Bronchial epithelial cell (primary cell): ENCODE measurements at places on chromosomes 5 and 9.

DNA sequence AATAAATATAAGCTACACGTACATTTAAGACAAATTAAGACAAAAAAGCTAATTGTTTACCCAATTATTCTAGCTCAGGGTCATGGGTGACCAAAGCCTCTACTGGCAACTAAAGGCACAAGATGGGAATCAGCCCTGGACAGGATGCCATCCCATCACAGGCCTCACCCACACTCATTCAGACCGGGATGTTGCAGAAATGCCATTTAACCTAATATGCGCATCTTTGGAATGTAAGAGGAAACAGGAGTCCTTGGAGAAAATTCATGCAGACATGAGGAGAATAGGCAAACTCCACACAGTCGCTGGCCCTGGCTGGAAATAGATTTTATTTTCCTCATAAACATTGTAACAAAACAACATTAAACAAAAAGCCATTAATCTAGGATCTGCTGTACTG lies 2003.8 kb upstream of the CDH9 start:
- DNase-seq = no peak

DNA sequence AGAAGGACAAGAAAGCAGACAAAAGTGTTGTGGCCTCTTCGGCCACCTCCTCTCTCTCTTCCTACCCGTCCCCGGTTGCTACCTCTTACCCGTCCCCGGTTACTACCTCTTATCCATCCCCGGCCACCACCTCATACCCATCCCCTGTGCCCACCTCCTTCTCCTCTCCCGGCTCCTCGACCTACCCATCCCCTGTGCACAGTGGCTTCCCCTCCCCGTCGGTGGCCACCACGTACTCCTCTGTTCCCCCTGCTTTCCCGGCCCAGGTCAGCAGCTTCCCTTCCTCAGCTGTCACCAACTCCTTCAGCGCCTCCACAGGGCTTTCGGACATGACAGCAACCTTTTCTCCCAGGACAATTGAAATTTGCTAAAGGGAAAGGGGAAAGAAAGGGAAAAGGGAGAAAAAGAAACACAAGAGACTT lies 2.4 kb downstream of the EGR1 start:
- no peak for DNase-seq

DNA sequence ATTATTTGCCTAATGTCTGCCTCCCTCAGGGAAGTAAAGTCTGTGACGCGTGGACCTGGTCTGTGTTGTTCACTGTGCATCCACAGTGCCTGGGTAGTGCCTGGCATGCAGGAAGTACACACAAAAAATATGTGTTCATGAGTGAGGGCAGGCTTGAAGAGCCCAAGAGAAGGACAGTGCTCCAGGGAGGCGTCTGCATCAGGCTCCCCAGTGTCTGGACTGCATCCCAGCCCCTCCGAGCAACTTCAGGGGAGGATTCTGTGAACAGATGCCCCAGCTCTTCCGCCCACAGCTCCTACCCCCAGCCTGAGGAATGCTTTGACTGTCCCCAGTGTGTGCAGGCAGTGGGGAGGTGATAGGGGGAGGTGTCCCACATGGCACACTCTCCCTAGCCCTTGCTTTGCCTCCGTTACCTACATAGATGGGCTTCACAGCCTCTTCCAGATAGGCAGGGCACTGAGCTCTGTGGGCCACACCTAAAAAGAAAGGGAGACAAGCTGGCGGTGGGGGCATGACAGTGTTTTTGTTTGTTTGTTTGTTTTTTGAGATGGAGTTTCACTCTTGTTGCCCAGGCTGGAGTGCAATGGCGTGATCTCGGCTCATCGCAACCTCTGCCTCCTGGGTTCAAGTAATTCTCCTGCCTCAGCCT lies 25.4 kb downstream of the IRF1 start:
- no peak for DNase-seq

- DNase-seq = no peak
Measured at GRCh38 chr9:76181781-76182180, 212.4 kb downstream of the RFK start.

GRCh38 chr5:159775890-159776289 lies 140.4 kb upstream of the ADRA1B start:
- DNase-seq = no peak

DNA sequence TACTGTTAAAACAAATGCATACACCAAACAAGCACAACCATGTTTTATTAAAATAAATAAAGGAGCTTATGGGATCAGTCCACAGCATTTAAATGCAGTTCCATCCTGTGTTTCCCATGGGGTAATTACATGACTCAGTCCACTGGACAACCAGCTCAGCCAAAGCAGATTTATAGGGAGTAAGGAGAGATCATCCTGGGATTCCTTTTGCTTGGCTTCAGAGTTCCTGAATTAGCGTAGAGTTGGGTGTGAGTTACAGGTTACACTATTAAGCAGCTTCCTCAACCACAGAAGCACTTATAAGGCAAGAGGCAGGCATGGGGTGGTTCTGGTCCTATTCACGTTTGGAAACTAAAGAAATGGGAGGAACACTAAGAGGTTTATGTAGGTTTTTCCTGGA lies 381.1 kb upstream of the ACTBL2 start:
- DNase-seq = no peak

- peak; percentile 67 for DNase-seq
Measured at GRCh38 chr5:108216890-108217289, 165.0 kb downstream of the FBXL17 start.

DNA sequence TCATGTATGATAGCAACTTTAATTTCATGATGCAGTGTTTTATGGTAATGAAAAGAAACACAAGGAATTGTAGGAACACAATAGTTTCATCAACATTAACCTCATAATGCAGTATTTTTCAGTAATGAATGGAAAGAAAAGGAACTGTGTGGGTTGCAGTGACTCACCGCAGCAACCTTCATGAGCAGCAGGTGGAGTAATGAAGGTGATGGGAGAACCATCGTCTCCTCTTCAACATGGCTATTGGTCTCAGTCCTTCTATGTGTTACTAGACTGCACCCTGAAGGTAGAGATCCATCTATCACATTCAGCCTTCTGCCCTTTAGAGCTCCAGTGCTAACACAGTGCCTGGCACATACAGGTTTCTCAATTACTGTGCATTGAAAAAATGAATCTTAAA lies 58.0 kb downstream of the TMEM215 start:
- peak; percentile 3 for DNase-seq

DNA sequence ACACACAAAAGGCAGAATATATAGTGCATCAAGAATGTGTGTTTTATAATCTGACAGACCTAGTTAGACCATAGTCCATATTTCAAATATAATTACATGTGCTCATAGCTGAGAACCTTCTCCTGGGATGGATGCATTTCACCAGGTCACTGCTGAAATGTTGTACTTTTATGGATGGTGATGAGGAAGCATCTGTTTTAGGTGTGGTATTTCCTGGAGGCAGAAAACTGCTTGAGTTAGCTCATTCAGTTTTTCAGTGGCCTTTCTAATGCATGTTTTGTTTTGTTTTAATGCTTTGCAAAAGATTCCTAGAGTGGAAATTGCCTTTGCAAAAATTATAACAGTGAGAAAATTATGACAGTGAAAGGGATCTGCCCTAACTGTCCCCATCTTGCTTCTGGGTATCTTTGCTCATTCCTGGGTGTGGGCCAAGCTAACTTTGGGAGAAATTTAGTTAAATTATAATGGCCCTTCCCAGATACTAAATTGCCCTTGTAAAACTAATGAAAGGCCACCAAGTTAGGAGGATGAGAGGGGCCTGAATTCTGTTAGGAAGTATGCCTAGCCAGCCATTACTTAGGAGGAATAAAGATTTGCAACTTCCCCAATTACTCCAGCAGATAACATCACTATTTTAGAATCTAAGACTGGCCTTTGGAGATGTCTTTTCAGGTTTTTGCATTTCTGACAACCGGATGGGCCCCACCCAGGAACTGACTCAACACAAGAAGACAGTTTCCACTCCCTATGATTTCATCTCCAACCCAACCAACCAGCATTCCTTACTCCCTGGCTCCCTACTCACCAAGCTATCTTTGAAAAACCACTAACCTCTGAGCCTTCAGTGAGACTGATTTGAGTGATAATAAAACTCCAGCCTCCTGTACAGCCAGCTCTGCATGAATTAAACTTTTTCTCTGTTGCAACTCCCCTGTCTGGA lies 7.0 kb upstream of the IL12B start:
- peak; percentile 90 for DNase-seq

DNA sequence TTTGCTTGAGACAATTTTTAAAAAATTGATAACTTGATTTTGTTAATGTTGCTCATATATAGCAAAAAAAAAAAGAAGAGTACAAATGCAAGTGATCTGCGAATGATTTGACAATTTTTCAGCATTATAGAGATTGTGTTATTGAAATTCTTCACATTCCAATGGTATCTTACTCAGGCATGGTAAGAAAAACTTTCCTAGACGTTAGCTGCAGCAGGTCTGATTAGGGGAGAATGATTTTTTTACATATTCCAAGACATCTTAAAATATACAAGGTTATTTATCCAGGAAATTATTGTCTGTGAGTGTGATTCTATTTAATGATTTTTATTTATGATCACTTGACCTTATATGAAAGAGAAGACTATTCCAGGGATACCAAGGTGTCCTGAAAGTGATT lies 361.9 kb downstream of the MAT2B start:
- no peak for DNase-seq

DNA sequence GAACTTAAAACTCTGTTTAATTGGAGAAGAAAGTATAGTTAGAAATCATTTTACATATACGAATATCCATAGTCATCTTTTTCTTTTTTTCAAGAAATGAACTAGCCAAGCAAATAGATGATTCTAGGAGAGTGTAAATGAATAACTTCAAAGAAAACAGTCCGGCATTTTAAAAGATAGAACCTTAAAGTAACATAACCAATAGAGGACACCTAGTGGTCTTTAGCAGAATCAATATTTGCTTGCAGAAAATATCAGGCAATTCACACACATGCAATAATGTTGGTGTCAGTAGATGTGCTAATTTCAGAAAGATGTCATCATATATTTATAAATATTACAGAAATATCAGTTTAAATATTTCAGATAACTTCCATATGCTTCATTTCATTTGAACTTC lies 57.1 kb downstream of the HCN1 start:
- no peak for DNase-seq

GRCh38 chr5:23389291-23390101 lies 117.9 kb upstream of the PRDM9 start:
- no peak for DNase-seq

- DNase-seq = no peak
Measured at GRCh38 chr5:2536632-2537377, 214.7 kb downstream of the IRX2 start.

GRCh38 chr5:154524181-154524580 lies 46.2 kb upstream of the HAND1 start:
- no peak for DNase-seq

GRCh38 chr5:166436872-166437271 lies 1854.6 kb upstream of the WWC1 start:
- DNase-seq = peak; percentile 15

DNA sequence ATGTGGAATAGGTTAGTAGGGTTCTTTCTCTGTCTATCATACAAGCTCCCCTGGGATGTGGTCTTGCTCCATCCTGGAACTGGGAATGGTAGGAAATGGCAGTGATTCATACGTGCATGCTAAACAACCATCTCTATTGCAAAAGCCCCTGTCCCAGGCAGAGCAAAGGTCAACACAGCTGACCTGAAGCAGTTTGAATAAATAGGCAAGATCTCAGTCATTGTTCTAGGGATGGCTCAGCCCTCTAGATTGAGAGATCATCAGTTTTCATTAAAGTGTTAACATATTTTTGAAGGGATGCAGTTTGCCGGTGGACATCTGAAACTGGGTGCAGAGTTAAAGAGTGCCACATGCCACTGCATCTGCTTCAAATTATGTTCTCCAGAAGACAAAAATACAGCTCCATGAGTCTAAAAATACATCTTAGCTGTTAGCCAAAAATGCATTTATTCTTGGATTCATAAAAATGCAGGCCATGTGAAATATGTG lies 224.1 kb downstream of the ESM1 start:
- DNase-seq = peak; percentile 53

GRCh38 chr9:219670-220365 lies 5.2 kb downstream of the DOCK8 start:
- no peak for DNase-seq

- DNase-seq = peak; percentile 95
Measured at GRCh38 chr9:126788634-126789349, 16.0 kb upstream of the ZBTB43 start.

DNA sequence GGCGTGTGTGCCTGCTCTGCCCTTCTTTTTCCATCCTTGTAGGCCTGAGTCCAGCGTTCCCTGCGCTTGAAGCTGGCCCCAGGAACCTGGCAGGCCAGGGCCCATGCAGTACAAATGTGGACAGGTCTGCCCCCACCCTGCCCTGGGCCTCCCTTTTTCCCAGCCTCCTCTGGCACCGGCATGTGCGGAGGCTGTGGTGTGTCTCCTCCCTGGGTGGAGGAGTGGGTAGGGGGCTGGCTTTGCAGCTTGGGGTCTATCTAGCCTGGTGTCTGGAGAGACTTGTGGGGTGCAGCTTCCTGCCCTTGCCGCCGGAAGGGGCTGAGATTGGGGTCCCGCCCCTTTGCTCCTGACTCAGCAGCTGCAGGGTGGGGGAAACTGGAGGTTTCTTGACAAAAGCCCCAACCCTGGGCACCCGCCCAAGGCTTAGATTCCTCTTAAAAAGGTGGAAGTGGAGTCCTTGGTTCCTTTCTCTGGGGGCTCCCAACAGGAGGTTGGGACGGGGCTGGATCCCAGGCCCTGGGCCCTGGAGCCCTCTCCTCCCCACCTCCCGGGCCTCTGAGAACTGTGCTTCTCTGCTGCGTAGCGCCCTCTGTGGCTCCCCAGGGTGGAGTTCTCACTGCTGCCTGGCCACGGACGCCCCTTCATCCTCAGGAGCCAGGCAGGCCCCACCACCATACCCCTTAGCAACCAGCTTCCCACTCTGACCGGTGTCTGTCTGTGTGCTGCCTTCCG lies 18.0 kb downstream of the RXRA start:
- DNase-seq = no peak

DNA sequence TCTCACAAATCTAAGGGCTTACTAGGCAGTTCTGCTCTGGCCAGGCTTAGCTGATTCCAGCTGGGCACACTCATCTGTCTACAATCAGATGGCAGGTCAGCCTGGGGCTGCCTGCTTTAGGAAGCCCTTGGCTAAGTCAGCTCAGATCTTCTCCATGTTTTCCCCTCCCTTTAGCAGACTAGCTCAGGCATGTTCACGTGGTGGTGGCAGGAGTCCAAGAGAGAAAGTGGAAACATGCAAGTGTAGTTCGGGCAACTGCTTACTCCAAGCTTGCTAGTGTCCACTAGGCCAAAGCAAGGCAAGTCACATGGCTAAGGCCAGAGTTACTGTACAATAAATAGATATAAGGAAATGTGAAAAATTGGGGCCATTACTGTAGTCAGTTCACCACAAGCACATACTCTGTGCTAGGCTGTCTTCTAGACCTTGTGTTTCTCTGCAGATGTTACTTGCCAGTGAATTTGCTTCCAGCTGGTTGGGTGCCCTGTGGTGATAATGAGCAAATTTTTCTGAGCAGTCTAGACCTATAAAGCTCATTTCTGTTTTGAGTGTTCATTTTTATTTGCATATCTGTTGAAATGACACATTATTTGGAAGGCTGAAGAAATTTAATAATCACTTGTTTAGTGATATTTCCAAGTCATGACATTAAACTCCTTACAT lies 38.3 kb downstream of the RECK start:
- DNase-seq = peak; percentile 97
